ENCODE measurements at places on chromosomes 2 and 18. TPM values are rescaled to one million over a fixed set of nuclear protein-coding genes. Genes with fewer than 3 reads are reported as not detected.

LRATD1 gene
- total RNA-seq = 3.5 TPM

GPR39 gene
- 3.1 TPM for total RNA-seq

PAIP2B gene
- 1.6 TPM for total RNA-seq

GALNT13 gene
- total RNA-seq = 0.87 TPM

CCL20 gene
- total RNA-seq = not detected

PRSS56 gene
- not detected for total RNA-seq

ZNF892 gene
- total RNA-seq = 4.5 TPM

COL4A4 gene
- total RNA-seq = 2.7 TPM

TACR1 gene
- 0.22 TPM for total RNA-seq

IL36B gene
- total RNA-seq = not detected

KCNE4 gene
- 12.6 TPM for total RNA-seq

COL4A3 gene
- 0.25 TPM for total RNA-seq

TUBA3E gene
- not detected for total RNA-seq

LYPD1 gene
- total RNA-seq = 0.22 TPM

SNTG2 gene
- total RNA-seq = 0.11 TPM

XIRP2 gene
- total RNA-seq = 1.2 TPM

POTEJ gene
- total RNA-seq = not detected

FAP gene
- 269 TPM for total RNA-seq

CDCA7 gene
- total RNA-seq = 6.7 TPM

ZNF521 gene
- total RNA-seq = 36.4 TPM

FTCDNL1 gene
- total RNA-seq = 4.1 TPM

SERPINB3 gene
- total RNA-seq = not detected

CDK15 gene
- 3.1 TPM for total RNA-seq

FAM228A gene
- total RNA-seq = under 0.01 TPM

PCARE gene
- not detected for total RNA-seq

SOX11 gene
- total RNA-seq = 0.66 TPM

MC4R gene
- total RNA-seq = not detected

OR6B2 gene
- not detected for total RNA-seq

ITPRIPL1 gene
- 5.1 TPM for total RNA-seq

NR4A2 gene
- total RNA-seq = 0.11 TPM

CACNB4 gene
- 0.33 TPM for total RNA-seq

SPDYA gene
- total RNA-seq = 1.6 TPM

LYG2 gene
- not detected for total RNA-seq

EFEMP1 gene
- 10.8 TPM for total RNA-seq

DNAJC5G gene
- total RNA-seq = not detected

CHRNG gene
- total RNA-seq = not detected

BMP10 gene
- total RNA-seq = not detected

STARD6 gene
- not detected for total RNA-seq
